Stimulated activated CD4-positive, alpha-beta T cell treated with anti-CD3 and anti-CD28 coated beads, Interleukin-15, amount 100 ng/mL, for 1 hour (primary cell): ENCODE measurements at places on chromosomes 12 and 14.

DNA sequence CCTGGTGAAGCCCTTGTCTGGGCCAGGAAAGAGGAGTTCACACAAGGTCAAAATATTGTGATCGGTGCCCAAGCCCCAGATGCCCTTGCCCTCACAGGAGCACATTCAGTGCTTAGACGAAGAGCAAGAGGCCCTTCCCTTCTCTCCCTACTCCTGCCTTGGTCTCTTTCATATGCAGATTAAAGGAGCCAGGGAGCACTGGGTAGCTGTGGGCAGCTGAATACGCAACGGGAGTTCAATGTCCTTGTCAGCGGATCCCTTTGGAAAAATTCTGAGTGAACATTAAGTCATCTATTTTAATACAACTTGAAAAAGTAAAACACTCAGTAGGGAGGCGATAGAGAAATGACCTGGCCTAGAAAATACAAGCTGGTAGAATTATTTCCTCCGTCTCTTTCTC lies 1489.4 kb downstream of the AACS start:
- no peak for DNase-seq

DNA sequence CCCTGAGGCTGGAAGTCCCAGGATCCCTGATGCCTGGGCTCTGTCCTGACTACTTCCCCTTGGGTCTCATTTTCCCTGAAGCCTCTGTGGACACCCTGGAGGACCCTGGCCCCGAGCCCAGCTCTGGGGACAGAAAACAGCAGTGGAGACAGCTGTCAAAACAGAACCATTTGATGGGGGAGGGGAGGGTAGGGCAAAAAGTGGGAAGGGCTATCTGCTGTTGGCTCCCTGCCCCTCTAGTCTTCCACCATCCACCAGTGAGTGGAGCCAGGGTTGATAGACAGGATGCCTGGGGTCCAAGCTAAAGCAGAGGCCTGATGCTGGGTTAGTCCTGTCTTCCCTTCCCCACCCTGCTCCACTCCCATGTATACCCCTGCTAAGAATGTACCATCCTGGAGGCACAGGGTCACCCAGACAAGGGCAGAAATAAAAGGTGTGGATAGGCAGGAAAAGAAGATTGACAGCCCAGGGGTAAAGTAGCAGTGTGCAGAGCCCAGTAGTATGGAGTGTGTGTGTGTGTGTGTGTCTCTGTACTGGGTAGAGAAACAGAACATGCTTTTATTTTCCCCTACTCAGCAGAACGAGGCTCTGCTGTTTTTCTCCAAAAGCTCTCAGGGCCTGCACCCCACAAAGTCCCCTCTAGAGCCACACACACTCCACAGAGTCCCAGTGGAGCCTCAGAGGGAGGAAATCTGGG lies 9.8 kb downstream of the ZNF385A start:
- DNase-seq = no peak

GRCh38 chr12:64091186-64091585 lies 130.9 kb downstream of the KICS2 start:
- no peak for DNase-seq

DNA sequence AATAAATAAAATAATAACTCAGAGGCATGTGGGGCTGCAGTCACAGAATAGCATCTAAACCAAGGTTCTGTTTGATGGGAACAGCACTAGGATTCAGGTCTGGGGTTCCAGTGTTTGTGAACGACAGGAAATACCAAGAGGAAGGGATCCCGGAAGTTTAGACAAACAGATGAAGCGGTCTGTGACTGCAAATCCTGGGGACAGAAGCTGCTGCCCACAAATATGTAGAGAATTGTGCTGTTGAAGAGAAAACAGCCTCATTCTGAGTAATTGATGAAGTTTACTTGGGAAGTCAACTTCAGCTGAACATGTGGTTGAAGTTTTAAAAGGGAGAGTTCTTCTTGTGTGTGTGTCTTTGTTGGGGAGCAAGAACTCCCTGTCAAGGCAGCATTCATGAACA lies 98.4 kb upstream of the TBX5 start:
- no peak for DNase-seq

GRCh38 chr12:110846615-110847566 lies at the start of gene CCDC63:
Gene CCDC63, plus strand, starts transcription at chr12:110846987. Its CDS starts 5,968 bp downstream, at chr12:110852955.
- no peak for DNase-seq
